ENCODE measurements at places on chromosomes 2 and 18.
A peak's percentile ranks its signal among the peaks of the same experiment; 100 is the strongest.

GRCh38 chr2:196399096-196399495 lies 227.7 kb upstream of the STK17B start:
- no peak for DNase-seq

- no peak for DNase-seq
Measured at GRCh38 chr2:233063269-233063975, 3.3 kb downstream of the INPP5D start.

- DNase-seq, result peak; percentile 67
Measured at GRCh38 chr18:23573626-23574431, 12.5 kb downstream of the NPC1 start.

DNA sequence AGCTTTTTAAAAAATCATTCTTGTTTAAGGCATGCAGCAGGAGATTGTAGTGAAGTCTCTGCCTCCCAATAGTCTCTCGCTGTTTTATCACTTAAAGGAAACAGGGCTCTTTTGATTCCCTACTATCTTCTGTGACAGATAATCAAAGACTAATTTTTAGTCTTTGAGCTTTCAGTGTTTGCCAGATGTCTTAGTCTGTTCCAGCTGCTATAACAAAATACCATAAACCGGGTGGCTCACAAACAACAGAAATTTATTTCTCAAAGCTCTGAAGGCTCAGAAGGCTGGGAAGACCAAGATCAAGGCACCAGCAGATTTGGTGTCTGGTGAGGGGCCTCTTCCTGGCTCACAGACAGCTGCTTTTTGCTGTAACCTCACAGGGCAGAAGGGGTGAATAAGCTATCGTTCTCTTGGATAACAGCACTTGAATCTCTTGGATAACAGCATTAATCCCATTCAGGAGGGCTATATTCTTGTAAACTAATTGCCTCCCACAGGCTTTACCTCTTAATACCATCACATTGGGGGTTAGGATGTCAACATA lies 37.8 kb upstream of the STAT4 start:
- DNase-seq, result no peak

DNA sequence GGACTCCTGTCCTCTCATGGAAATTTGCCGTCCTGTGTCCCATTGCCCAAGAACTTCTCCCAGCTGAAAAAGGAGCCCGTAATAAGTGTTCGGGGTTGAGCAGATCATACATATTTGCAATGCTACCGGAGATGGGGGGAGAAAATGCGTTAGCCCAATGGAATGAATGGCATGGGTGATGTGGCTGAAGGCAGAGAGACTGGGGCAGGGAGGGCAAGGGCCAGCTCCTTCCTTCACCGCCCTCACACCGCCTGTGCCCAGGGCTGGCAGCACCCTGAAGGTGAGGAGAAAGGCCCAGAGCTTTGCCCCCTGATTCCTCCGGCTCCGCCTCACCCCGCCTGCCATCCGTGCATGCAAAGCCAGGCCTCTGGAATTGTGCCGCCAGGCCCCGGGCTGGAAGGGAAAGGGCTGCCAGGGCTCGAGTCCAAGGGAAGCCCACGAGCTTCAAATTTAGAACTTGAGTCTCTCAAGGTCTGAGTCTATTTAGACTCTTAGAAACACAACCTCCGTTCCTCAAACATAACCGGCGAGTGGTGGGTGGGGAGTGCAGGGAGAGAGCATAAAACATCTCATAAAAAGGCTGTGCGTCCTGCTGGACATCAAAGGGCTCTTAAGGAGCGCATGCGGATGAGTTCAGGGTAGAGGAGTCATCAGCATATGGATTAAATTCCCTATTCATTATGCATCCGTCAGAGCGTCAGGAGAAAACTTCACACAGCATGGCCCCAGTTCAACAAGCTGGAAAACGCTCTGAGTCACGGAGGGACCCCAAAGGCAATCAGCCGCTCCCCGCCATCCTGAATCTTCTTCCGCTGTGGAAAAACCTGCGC lies 121.7 kb upstream of the GLI2 start:
- DNase-seq, result peak; percentile 17

GRCh38 chr2:148874868-148875341 lies at the start of gene KIF5C:
Gene KIF5C, plus strand, starts transcription at chr2:148875227. Its CDS starts 391 bp downstream, at chr2:148875618.
- peak; percentile 62 for DNase-seq

GRCh38 chr18:50313031-50313607 lies 25.6 kb upstream of the CXXC1 start:
- DNase-seq, result no peak

- DNase-seq, result no peak
Measured at GRCh38 chr2:96942907-96943632, 43.3 kb downstream of the FAM178B start.

DNA sequence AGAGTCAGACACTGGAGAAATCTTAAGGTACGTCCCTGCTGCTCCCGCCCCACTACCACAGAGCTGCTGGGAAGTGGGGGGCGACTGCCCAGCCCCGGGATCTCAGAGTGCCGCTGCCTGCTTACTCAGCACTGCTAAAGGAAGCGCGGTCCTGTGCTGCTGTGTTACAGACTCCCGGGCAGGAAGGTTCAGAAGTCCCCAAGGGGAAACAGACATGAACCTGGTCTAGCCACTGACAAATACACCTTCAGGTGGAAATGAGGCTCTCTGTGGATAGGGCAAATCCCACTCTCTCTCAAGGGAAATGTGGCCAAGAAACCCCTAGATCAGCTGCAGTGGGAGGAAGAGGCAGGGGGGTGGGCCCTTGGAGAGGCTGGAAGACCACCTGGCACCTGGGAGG lies 13.7 kb downstream of the MTERF4 start:
- no peak for DNase-seq

GRCh38 chr2:44560352-44560751 lies 198.6 kb downstream of the CAMKMT start:
- DNase-seq, result peak; percentile 29

DNA sequence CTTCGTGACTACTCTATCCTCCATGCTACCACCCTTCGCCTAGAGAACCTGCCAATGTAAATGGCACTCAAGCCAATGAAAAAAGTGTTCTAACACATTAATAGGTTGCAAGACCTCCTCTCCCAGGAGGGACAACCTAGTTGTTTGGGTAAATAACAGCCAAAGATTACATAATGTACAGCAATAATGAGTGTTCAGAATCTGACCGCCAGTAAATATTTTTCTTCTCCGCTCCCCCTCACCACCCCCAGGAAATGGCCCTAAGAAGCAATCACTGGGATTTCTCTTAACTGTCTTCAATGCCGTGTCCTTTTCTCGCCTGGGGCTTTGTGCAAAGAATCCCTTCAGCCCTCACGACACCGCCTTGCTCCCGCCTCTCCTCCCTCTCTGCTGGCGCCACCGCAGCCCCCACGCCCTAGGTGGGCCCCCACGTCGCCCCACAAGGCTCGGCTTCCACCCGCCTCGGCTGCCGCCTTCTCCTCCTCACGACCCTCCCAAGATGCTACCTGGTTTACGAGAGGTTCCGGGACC lies 458 bp downstream of the HYCC2 start:
- peak; percentile 26 for DNase-seq

DNA sequence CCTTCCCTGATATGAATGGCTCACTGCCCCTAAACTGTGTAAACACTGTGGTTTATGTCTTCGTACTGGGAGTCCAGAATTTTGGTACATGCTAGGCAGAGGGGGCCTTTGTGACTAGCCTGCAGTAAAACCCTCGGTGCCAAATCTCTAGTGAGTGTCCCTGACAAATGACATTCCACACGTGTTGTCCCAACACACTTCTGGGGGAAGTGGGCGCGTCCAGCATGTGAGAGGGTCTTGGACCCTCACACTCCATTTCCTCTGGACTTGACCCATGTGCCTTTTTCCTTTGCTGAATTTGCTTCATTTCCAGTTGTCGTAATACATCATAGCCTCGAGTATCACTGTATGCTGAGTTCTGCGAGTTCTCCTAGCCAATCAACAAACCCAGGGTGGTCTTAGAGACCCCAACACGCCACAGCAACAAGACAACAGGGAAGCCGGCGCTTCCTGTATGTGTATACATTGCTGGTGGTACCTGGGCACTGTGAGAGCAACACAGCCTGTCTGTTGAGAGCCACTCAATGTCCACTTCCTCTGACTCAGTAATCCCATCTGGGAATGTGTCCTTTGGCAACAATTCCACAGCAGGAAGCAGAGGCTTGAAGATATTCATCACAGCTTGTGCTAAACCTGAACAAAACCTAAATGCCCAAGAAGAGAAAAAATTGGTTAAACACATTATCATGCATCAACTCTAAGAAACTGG lies 26.9 kb upstream of the SLC66A3 start:
- peak; percentile 91 for DNase-seq

- no peak for DNase-seq
Measured at GRCh38 chr2:64362562-64363026, 91.4 kb upstream of the LGALSL start.

DNA sequence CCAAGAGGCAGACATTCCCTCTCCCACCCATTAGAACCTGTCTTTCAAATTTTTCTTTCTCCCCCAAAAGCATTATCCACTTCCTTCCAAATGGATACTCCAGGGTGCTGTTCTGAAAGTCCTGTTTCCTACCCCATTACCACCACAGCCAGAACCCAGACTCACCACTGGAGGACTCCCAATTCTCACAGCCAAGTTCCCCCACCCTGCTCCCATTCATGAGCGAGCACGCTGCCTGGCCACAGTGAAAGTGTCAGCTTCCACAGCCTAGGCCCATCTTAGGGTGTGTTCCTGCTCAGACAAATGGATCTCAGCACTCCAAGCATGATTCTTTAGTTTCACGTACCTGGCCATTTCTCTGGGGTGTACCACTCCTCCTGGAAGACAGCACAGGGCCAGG lies 3.8 kb upstream of the ANKRD53 start:
- DNase-seq, result no peak

GRCh38 chr2:11409572-11409959 lies 56.4 kb downstream of the E2F6 start:
- no peak for DNase-seq

GRCh38 chr18:25886283-25886682 lies 204.1 kb downstream of the SS18 start:
- DNase-seq, result no peak

- DNase-seq, result peak; percentile 76
Measured at GRCh38 chr2:231687133-231687852, 21.0 kb upstream of the PTMA start.

DNA sequence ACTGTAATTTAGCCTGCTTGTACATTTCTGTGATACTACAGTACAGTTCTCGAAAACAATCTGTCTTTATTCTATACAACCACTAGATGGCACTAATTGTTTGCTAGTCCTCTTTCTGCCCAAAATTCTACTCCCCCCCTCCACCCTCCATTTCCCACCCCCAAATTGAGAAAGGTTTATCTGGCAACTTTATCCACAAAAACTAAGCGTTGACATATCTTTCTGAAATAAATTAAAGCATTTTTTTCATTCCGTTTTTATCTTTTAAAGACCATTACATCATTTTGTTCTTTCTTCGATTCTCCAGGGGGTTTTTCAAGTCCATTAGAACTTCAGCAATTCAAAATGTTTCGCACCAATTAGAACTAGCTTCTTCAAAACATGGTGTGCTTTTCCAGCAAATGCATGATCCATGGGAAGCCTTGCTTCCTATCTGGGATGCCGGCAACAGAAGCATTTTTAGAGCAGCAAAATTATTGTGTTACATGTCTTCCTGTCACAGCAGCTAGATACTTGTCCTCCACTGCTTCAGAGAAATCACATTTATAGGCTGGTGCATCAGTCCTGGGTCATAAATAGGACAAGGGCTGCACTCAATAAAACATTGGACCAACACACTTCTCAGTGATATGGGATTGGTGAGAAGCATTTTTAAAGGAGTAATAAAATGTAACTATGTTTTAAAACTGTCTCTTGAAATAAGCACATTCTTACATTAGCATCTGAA lies 241.3 kb downstream of the PAX3 start:
- peak; percentile 16 for DNase-seq

DNA sequence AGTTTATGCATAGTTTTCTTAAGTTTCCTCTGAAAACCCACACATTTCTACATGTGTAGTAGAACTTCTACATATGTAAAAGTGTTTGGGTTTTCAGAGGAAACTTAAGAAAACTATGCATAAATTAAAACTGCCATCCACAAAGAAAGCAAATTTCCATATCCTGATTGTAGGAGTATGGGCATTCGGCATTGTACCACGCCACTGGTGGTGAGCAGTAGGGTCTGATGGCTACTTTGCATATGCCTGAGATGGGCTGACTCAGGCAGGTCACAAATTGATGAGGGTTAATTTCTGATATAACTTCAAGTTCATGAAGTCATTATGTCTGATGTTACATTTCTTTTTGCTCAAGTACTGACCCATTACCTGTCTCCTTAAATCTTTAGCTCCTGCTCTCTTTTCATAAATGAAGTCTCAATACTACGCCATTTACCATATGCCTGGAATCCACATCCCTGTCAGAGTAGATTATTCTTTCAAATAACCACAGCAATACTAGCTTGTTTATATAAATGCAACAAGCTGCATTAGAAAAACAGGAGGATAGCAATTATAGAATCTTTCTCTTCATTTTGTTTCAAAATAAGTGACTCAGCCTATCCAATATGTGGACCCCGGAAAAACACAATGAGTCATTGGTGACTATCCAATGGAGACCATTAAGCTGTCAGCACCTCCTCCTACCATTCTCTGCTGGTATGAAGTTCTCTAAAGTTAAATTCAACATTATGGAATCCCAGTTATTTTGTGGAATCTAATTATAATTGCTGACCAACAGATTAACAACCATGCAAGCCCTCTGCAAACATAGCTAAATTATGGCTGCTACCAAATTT lies 355.2 kb upstream of the UBE2E3 start:
- no peak for DNase-seq

DNA sequence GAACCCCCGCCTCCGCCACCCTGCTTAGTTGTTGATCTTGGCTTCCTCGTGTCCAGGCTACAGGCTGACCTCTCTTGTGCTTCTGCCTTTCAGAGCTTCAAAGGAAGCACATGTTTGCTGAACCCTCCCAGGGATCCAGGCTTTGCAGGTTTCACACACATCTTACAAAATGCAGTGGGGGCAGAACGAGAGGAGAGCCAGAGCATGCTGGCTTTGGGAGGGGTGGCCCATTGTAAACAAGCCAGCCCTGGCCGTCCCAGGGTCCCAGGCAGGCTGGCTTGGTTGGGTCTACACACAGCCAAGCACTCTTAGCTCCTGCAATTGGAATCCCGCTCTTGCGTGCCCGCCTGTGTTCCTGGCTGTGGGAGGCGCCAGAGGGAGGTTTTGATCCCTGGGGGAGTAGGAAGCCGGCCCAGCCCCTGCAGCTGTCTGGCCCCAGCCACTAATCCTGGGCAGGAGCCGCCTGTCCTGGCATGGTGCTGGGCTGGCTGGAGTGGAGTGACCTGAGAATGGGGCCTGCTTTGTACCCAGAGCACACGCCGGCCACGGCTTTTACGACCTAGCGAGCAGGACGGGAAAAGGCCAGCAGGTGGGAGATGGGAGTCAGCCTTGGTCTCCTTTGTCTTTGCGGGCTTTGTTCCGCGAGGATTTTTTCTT lies 53.9 kb downstream of the SH3BP4 start:
- peak; percentile 65 for DNase-seq

DNA sequence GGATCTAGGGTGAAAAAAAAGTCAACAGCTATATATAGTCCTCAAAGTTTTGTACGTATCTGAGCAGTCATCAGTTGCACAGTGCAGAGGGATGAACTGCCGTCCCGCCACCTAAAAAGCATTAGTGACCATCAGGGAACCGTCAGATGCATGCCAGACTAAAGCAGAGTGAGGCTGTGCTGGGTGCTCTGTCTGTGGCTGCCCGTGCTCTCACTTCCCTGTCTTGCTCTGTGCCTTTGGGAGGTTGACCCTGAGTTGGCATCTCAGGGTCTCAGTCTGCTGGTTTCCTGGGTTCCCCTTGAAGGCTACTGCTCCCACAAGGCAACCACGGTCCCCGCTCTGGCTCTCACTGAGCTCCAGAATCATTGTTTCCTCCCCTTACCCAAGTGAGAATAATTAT lies 11.1 kb downstream of the CLUL1 start:
- DNase-seq, result no peak

All from dermis blood vessel endothelial cell (primary cell).